ENCODE measurements at places on chromosomes 13 and 19. TPM values are rescaled to one million over a fixed set of nuclear protein-coding genes. Genes with fewer than 3 reads are reported as not detected.

The IL11 gene
- polyA plus RNA-seq = 91.7 TPM

DNA sequence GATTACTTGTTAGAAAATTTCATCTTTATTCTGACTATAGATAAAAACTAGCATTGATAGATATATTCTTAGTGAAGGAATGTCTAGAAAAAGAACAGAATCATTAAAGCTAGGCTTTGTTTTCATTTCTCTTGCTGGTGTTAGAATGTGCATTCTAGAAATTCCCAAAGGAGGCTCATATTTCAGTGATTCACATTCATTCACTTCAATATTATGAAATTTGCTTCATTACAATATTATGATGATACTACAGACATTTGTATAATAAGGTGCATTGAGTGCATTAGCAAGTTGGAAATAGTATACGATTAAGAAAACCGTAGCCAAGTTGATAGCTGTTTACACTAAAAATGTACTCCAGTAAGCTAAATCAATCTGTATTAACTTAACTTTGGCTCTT is 70.7 kb upstream of the MYCBP2 start:
- DNase-seq = no peak

DNA sequence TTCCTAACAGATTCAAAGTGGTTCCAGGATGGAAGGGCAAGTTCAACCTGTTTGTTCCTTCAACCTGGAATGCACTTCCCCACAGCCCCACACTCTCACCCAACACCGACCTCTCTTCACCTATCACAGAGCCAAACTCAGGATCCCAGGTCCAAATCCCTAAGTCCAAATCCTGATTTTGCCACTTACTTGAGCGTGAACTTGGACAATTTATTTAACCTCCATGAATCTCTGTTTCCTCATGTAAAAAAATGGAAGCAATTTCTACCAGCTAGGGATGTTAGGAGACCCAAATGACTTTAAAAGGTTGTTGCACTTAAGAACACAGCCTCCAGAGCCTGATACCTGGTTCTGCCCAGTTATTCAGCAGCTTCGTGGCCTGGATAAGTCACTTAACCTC is 5.4 kb upstream of the IGSF23 start:
- DNase-seq = no peak

The PSPN gene
- 0.71 TPM for polyA plus RNA-seq

The ZNF560 gene
- not detected for polyA plus RNA-seq

DNA sequence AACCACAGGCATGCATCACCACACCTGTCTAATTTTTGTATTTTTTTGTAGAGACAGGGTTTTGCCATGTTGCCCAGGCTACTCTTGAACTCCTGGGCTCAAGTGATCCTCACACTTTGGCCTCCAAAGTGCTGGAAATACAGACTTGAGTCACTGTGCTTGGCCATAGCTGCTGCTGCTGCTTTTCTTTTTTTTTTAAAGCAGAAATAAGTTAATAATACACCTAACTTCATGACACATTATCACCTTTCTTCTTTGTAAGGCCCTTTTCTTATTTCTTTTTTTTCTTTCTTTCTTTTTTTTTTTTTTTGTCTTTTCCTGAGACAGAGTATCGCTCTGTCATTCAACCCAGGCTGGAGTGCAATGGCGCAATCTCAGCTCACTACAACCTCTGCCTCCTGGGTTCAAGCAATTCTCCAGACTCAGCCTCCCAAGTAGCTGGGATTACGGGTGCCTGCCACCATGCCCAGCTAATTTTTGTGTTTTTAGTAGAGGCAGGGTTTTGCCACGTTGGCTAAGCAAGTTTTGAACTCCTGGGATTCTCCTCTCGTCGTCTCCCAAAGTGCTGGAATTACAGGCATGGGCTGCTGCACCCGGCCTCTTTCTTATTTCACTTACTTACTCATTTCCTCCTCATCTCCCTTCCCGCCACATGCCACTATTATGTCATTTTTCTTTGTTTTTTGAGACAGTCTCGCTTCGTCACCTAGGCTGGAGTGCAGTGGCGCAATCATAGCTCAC is 8.7 kb downstream of the SHKBP1 start:
- DNase-seq = peak; percentile 97

GRCh38 chr19:5037936-5038335 is 69.0 kb downstream of the KDM4B start:
- DNase-seq = no peak

Data from A549 (cell line).